NCI-H226 (cell line): ENCODE measurements at places on chromosomes 2 and 18.

DNA sequence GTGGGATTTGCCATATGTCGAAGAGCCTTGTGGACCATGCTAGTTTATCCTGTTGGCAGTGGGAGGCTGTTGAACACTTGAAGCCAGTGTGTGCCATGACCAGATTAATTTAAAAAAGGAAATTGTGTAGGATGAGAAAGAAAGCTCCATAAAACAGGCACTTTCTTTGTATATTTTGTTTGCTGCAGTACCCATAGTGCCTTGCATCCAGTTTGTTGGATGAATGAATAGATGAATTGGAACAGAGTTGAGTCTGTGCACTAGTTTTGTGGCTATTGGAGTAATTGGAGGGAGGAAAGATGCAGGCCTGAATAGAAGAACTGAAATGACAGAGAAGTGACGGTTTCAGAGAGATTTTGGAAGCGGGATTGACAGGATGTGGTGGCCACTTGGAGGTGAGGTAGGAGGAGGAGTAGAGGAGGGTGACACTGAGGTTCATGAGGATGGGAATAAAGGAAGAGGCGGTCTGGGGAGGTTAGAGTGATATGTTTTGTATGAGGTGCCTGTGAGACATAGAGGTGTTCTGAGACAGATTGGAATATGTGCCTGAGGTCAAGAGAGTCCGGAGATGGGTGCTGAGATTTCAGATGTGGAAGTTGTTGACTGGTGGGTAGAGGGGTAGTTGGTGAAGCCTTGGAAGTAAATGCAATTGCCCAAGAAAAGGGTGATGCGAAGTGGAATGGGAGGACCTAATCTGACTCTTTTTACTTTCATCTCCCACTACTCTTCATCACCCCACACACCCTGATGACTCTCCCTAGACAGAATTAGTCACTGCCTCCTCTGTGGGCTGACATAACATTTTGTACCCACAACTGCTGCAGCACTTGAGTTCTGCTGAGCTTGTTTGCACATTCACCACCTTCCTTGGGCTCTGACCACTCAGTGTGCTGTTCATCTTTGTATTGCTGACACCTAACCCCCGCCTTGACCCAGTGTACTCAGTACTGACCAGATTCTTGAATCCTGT lies 5.1 kb downstream of the DGUOK start:
- peak; percentile 34 for DNase-seq

DNA sequence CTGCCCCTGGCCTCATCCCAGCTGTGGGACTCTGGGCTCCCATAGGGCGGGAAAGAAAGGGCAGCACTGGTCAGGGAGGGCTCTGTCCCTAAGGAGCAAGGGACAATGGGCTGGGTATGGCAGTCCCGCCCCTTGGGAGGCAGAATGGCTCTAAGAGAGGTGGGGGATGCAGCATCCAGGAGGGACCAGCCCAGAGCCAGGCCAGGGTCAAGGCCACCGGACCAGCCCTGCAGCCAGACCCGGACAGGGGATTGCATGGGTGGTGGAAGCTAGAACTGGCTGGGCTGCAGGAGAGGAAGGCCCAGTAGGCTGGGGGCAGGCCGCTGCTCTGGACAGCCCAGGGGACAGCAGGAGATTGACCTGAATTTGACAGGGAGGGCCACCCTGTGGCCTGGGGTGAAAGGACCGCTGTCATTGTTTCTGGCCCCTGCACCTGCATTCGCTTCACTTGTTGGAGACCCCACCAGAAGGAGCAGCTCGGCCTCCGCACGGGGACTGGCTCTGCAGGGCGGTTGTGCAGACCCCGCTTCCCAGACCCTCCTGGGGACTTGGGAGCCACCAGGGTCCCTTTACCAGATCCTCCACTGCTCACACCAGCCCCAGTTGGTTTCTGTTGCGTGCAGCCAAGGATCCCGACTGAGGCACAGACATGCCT lies 14.6 kb downstream of the RAMP1 start:
- no peak for DNase-seq

GRCh38 chr2:3575534-3576262 lies 638 bp downstream of the RPS7 start:
- no peak for DNase-seq

DNA sequence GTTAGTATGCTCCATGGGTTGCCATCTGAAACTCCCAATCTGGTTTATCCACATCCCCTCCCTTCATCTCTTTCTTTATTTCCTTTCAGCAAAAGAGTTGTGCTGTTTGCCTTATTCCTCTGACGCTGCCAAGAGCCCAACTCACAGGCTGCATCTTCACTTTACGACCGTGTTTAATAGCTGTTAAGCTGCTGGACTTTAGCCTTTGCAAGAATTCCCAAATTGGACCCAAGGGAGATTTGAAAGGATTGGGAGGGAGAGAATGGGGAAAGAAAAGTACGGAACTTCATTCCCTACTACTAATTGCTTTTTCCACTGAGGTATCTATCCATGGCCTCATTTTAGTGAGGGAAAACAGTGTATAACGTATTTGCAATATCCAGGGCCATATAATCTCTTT lies 263.4 kb upstream of the MEIS1 start:
- no peak for DNase-seq

GRCh38 chr2:229660391-229660790 lies 54.0 kb downstream of the DNER start:
- DNase-seq, result no peak
